Endothelial cell (in vitro differentiated cells): ENCODE measurements at places on chromosomes 7 and 10.

DNA sequence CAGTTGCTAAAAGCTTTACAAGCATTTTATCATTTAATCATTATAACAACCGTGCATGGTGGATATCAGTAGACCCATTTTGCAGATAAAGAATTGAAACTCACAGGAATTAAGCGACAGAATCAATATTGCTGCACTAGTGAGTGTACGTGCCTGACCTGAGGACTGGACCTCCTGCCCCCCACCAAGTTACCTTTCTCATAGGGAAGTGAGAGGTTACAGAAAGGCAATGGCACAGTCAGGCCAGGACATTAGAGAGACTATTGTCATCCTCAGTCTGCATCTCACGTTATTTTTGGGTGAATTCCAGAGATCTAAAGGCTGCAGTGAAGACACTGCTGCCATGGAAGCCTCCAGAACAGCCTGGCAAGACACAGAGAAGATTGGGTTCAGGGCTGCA is 80.9 kb downstream of the WDFY4 start:
- H3K27me3 ChIP-seq: no peaks in the 10 kb centered on the region
- no peak for DNase-seq
- no peaks in the 10 kb centered on the region for H3K36me3 ChIP-seq
- H3K4me3 ChIP-seq: no peak overlapping the region
- H3K4me1 ChIP-seq: peaks cover 8% of the 10 kb centered on the region

GRCh38 chr7:142385491-142386340 is 127.9 kb upstream of the PRSS58 start:
- no peak overlapping the region for H3K4me3 ChIP-seq
- peaks cover 9% of the 10 kb centered on the region for H3K27me3 ChIP-seq
- peaks cover 16% of the 10 kb centered on the region for H3K4me1 ChIP-seq
- peak; percentile 61 for DNase-seq
- H3K27ac ChIP-seq: no peak overlapping the region

DNA sequence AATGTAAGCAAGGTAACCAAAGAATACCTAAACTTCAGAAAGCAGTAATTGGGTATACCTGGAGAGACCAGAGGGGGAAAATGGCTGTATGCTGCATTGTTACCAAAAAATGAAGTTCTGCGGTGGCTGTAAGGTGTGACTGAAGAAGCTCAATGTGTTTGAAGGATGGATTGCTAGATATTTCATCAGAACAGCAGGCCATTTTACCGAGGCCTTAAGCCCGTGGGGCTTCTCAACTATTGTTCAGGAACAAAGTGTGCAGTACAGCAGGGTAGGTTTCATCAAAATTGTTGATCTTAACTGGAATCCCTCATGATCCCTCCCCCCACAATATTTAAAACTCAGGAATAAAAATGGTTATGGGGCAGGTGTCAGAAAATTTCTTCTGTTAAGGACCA is 204.0 kb upstream of the GHITM start:
- no peak overlapping the region for H3K4me3 ChIP-seq
- no peaks in the 10 kb centered on the region for H3K4me1 ChIP-seq
- H3K27me3 ChIP-seq: peaks cover 2% of the 10 kb centered on the region
- no peak for DNase-seq
- H3K27ac ChIP-seq: no peak overlapping the region
- no peaks in the 10 kb centered on the region for H3K36me3 ChIP-seq

DNA sequence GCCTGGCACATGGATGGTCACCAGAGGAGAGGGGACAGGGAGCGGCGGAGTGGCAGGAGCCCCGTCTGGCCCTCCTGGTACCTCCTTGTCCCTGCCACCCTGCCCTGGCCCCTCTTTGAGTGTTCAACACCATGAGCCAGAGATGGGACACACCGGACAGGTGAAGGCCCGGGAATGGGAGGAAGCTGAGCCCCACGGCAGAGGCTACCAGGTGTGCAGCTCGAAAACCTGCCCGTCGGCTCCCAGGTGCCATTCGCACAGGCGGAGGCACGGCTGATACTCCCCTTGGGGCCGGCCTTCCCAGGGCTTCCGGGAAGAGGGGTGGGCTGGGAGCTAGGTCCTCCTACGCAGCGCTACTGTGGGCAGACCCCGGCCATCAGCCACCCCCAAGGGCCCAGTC is 44.1 kb downstream of the TNRC18 start:
- peaks cover 13% of the 10 kb centered on the region for H3K27me3 ChIP-seq
- no peak for DNase-seq
- H3K27ac ChIP-seq: no peak overlapping the region
- H3K4me1 ChIP-seq: peaks cover 4% of the 10 kb centered on the region

- H3K27me3 ChIP-seq: peaks cover 2% of the 10 kb centered on the region
- no peak overlapping the region for H3K4me3 ChIP-seq
- H3K36me3 ChIP-seq: peaks cover 7% of the 10 kb centered on the region
- H3K27ac ChIP-seq: no peak overlapping the region
- peaks cover 2% of the 10 kb centered on the region for H3K4me1 ChIP-seq
- DNase-seq: no peak
Observed at GRCh38 chr7:129689995-129690581, 78.6 kb downstream of the NRF1 start.

- H3K4me3 ChIP-seq: no peak overlapping the region
- peaks cover 10% of the 10 kb centered on the region for H3K36me3 ChIP-seq
- no peak overlapping the region for H3K27ac ChIP-seq
- H3K27me3 ChIP-seq: no peaks in the 10 kb centered on the region
Observed at GRCh38 chr10:94358480-94358879, 4.3 kb downstream of the NOC3L start.

DNA sequence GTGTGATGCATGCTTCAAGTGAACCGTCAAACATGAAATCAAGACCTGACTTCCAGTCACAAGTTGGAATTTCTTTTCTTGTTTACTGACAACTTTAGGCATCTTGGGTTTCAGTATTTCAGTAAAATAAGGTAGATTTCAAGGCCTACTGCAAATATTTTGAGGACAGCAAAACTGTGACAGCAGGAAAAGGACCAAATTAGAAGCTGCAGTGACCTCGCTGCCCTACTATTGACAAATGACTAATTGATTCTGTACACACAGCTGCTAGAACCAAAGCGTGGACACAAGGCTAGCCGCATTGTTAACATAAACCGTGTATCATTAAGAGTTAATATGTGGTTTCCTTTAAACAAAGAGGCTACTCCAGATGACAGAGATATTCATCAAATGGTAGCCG is 105.7 kb upstream of the SEC61G start:
- no peaks in the 10 kb centered on the region for H3K4me1 ChIP-seq
- H3K4me3 ChIP-seq: no peak overlapping the region
- no peak for DNase-seq
- H3K36me3 ChIP-seq: no peaks in the 10 kb centered on the region
- H3K27me3 ChIP-seq: no peaks in the 10 kb centered on the region

DNA sequence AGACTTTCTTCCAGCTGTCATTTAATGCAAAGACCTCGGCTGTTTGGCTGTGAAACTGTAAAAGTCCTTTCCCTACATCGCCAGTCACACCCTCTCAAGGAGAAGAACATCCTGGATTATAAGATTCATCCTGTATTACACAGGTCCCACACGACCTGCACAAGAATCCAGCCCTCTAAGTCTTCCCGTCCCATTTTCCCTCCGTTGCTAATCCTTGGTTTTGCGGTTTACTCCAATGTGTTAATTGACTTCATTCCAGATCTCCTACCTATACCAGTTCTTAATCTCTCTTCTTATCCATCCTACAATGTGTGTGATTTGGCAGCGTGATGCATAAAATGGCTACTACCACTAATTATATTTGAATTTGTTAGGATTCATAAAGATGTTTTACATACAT is 110.4 kb downstream of the COL28A1 start:
- DNase-seq: no peak
- no peaks in the 10 kb centered on the region for H3K36me3 ChIP-seq
- H3K27me3 ChIP-seq: no peaks in the 10 kb centered on the region
- H3K4me3 ChIP-seq: no peak overlapping the region
- no peak overlapping the region for H3K27ac ChIP-seq
- H3K4me1 ChIP-seq: no peaks in the 10 kb centered on the region

GRCh38 chr7:146116521-146117222 is at the start of gene CNTNAP2:
CNTNAP2 (plus strand) TSS chr7:146116801; CDS start chr7:146116877, 76 bp downstream.
- peak within 1 kb of the TSS; percentile 81 for H3K4me3 ChIP-seq
- peak; percentile 27 for DNase-seq
- peaks cover 3% of the 10 kb centered on the region for H3K27me3 ChIP-seq
- H3K27ac ChIP-seq: peak within 1 kb of the TSS; percentile 67
- no peaks in the 10 kb centered on the region for H3K4me1 ChIP-seq
- H3K36me3 ChIP-seq: no peaks in the 10 kb centered on the region

DNA sequence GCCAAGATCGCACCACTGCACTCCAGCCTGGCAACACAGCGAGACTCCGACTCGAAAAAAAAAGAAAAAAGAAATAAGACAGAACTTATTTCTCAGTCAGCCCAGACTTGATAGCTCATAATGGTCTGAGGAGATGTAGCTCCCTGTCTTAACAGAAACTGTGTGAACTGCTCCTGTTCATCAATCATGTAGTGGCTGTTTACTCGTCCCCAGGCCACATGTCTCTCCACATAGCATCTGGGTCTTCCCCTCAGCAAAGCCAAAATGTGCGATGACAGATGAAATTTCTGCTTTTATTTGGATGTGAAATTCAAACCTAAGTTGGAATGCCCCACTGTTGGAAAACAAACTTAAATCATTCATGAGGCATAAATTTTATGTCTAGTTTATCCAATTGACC is 219.0 kb downstream of the CACNA2D1 start:
- DNase-seq: no peak
- no peak overlapping the region for H3K4me3 ChIP-seq
- no peak overlapping the region for H3K27ac ChIP-seq
- H3K27me3 ChIP-seq: no peaks in the 10 kb centered on the region
- no peaks in the 10 kb centered on the region for H3K4me1 ChIP-seq

DNA sequence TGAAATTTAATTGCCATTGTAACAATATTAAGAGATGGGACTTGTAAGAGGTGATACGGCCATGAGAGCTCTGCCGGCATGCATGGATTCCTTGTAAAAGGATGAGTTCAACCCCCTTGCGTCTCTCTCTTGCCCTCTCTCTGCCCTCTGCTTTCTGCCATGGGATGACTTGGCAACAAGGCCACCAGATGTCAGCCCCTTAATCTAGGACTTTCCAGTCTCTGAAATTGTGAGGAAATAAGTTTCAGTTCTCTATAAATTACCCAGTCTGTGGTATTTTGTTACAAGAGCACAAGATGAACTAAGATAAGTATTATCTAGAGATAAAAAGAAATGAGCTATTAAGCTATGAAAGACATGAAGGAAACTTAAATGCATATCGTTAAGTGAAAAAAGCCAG is 145.7 kb upstream of the AHR start:
- no peak overlapping the region for H3K4me3 ChIP-seq
- no peak overlapping the region for H3K27ac ChIP-seq
- no peak for DNase-seq
- peaks cover 4% of the 10 kb centered on the region for H3K4me1 ChIP-seq

GRCh38 chr10:73159038-73159648 is 8.7 kb downstream of the ECD start:
- H3K27me3 ChIP-seq: no peaks in the 10 kb centered on the region
- H3K4me3 ChIP-seq: no peak overlapping the region
- H3K36me3 ChIP-seq: peaks cover 39% of the 10 kb centered on the region
- H3K27ac ChIP-seq: no peak overlapping the region

GRCh38 chr7:29449569-29450260 is 113.9 kb upstream of the PRR15 start:
- no peaks in the 10 kb centered on the region for H3K36me3 ChIP-seq
- H3K4me1 ChIP-seq: no peaks in the 10 kb centered on the region
- H3K4me3 ChIP-seq: no peak overlapping the region
- no peak for DNase-seq

DNA sequence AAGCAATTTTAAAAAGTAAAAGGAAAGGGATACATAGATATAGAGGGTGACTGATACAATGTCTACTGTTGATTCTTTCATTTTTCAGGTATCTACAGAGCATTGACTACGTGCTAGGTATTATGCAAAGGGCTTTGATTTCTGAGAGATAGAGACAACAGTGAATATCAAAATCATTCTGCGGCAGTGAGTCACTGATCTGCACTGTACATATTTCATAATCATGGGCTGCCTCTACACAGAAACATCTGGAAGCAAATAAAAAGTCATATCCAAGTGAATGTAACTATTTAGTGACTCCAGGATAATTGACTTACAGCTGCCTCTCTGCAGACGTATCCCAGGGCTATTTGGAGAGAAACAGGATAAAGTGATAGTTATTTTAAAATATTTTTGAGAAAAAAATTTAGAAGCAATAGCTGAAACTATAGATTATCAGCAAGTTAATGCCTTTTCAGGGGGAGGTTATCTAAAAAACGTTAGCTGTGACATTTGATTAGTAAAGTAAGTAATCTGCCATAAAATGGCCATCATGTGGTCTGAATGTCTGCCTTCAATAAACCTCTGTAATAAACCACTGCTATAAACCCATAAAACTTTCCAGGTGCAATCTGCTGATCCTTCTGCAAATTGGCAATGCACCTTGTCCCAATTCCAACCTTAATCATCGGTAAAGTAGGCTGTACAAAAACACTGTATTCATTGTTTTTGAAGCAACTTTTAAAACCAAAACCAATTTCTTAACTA is 43.7 kb downstream of the CPXM2 start:
- no peaks in the 10 kb centered on the region for H3K36me3 ChIP-seq
- H3K27me3 ChIP-seq: peaks cover 3% of the 10 kb centered on the region
- DNase-seq: no peak
- no peaks in the 10 kb centered on the region for H3K4me1 ChIP-seq

DNA sequence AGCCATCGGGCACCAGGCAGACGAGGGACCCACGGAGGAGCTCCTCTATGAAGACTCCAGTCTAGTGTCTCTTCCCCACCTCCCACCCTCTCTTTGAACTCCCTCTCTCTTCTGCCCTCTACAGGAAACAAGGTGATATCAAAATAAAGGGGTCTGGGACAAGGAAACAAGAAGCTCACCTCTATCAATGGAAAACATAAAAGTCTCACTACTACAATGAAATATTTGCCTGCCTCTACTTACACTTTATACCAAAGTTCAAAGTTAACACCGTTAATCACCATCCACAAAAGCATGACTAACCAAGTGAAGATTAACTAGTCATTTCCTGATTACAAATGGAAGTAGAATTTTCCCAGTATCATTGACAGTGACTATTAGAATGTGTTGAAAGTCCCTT is 82.2 kb downstream of the PARD3 start:
- H3K36me3 ChIP-seq: no peaks in the 10 kb centered on the region
- no peak overlapping the region for H3K4me3 ChIP-seq
- no peak overlapping the region for H3K27ac ChIP-seq
- H3K27me3 ChIP-seq: no peaks in the 10 kb centered on the region
- peaks cover 15% of the 10 kb centered on the region for H3K4me1 ChIP-seq

- no peaks in the 10 kb centered on the region for H3K27me3 ChIP-seq
- no peaks in the 10 kb centered on the region for H3K36me3 ChIP-seq
- no peak overlapping the region for H3K4me3 ChIP-seq
- H3K27ac ChIP-seq: no peak overlapping the region
- no peak for DNase-seq
Observed at GRCh38 chr10:27638071-27638750, 107.4 kb downstream of the MKX start.

DNA sequence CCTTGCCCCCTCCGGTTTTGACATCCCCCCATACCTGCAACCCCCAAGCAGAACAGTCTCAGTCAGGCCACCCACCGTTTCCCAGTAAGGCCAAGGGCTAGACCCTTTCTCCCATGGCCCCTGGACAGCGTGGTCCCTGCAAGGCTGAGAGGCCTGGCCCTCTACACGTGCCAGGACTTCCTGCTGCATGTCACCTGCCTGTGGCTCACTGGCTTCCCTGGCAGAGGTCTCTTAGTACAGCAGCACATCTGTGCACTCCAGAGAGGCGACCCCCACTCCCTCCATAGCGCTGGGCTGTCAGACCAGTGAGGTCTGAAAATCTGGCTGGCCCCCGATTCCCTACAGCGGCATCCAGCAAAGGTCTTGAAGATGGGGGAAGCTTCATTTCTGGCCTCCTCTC is 26.4 kb upstream of the JAKMIP3 start:
- peaks cover 17% of the 10 kb centered on the region for H3K27me3 ChIP-seq
- H3K27ac ChIP-seq: no peak overlapping the region
